ENCODE measurements at places on chromosomes 16 and 17. TPM values are rescaled to one million over a fixed set of nuclear protein-coding genes. Genes with fewer than 3 reads are reported as not detected.

CCL4L2 gene
- not detected for total RNA-seq

LITAFD gene
- not detected for total RNA-seq

SMYD4 gene
- 10.0 TPM for total RNA-seq

KRT39 gene
- total RNA-seq: not detected
